Progenitor cell of endocrine pancreas (in vitro differentiated cells): ENCODE measurements at places on chromosomes 3 and 15.

GRCh38 chr15:36755341-36756000 lies 176.0 kb downstream of the CDIN1 start:
- DNase-seq: no peak

DNA sequence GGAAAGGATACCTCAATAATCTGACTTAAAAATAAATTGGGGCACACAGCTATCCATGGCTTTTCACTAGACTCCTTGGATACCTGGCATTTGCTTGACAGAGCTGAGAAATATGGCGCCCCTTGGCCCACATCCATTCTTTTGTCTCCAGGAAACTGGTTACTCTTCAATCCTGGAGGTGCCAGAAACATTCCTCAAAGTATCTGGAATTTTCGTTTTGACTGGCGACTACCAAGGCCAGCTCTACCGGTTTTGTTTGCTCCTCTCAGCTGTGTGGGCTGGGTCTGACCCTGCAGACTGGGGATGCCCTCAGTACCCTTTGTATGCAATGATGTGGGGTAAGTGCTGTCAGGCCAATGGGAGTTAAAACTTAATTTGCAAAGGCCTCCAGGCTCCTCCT lies 27.0 kb downstream of the KATNBL1 start:
- no peak for DNase-seq

DNA sequence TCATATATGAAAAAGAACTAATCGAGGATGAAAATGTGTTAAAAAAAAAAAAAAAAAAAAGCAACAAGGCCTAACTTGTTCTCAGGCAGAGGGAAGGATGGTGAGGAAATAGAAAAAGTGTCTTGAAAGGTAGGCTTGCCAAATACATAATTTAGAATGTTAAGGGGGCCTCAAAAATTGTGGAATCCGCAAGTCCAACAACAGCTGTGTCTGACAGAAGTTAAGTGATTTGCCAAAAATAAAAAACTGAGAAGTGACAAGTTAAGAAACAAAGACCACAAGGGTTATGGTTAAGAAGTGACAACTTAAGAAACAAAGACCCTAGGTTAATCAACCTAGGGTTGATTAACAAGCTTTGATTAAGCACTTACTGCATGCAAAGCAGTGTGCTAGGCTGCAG lies 110.6 kb downstream of the P2RY1 start:
- no peak for DNase-seq

- DNase-seq: no peak
Observed at GRCh38 chr3:127407026-127407939, 119.4 kb upstream of the PRR20G start.

GRCh38 chr3:194135516-194135805 lies 487 bp upstream of the HES1 start:
- no peak for DNase-seq

DNA sequence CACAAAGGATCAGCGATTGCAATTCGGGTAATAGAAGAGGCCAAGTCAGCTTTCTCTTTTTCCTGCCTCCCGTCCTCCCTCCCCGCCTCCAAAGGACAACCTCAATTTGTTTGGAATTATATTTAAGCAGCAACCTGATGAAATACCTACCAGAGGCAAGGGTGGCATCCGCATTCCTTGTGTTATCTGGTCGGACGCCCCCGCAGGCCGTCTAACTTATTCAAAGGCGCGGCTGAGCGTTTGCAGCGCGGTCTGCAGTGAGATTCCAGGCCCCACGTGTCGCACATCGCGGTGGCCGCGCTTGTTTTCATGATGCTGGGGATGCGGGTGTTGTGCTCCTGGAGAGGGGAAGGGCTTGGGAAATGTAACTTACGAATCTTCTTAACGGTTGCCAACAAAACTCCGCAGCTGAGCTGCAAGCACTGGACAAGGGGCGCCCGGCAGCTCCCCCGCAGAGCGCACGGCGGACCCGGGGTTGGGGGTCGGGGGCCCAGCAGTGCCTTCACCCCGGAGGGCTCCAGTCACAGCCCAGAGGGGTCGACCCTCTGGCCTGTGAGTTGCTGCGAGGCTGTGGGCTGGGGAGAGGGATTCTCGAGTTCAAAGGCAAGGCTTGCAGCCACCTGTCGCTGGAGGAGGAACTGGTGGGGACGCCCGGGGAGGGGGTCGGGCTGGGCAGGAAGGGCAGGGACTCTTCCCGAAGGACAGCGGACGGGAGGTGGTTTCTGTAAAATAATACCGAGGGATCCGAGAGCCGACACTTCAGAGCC lies 20.5 kb upstream of the RGMA start:
- no peak for DNase-seq

- no peak for DNase-seq
Observed at GRCh38 chr15:37823601-37824275, 110.7 kb upstream of the TMCO5A start.
